Suppressor macrophage (primary cell): ENCODE measurements at places on chromosomes 2 and 18.

DNA sequence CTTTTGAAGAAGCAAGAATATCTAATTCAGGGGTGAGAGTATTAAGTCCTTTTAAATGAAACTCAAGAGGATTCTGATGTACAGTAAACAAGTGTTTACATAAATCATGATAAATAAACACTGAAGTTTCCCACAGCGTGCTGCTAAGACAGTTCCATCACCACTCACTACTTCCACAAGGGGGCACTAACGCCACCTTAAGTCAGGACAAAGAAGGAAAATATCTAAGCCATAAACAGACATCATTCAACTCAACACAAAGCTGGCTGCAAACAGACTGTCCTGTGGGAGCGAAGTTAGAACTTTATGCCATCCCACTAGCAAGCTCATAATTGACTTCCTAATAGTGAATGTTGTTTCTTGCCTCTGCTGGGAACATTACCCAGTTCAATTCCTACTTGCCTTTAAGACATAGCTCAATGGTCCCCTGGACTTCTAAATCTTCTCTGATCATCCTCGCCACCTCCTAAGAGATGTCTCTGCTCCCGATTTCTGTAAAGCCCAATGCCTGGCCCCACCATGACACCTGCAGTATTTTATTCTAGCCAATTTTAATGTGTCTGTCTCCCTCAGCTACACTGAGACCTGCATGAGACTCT, 36.5 kb downstream of the MRPL44 start:
- peak; percentile 77 for DNase-seq

DNA sequence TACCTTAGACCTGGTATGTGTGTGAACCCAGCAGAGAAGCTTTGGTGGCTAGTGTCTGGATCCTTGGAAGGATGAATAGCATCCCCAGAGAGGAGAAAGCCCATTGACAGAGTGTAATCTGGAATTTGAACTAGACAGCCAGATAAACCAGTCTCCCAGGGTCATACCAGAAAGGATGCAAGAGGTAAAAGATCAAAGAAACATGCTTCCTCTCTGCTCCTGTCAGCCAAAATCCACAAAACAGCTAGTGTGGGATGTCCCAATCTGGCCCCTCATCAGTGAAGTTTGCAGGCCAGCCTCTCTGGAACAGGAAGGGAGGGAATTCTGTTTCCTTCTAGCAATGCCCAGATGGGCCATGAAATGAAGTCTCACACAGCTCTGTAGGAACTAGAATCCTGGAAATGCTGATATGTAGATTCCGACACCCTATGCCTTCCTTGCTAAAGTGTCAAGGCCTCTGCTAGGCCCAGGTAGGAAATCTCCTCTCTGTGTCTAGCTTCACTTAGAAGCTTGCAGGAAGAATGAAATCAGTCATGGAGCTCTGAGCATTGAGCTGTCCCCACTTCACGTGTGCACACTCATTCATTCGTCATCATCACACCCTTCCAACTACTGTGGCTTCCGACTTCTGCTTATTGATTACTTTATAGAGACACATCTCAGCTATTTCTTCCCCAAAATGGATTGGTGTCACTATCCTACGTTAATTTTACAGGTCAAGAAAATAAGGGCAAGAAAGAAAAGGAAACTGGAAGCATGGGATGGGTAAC, 38.0 kb downstream of the EVA1A start:
- DNase-seq: no peak

- no peak for DNase-seq
These were observed 42.4 kb downstream of the CACNB4 start for GRCh38 chr2:152056418-152056817.

GRCh38 chr2:241933179-241933911, 63.8 kb downstream of the RTP5 start:
- no peak for DNase-seq

DNA sequence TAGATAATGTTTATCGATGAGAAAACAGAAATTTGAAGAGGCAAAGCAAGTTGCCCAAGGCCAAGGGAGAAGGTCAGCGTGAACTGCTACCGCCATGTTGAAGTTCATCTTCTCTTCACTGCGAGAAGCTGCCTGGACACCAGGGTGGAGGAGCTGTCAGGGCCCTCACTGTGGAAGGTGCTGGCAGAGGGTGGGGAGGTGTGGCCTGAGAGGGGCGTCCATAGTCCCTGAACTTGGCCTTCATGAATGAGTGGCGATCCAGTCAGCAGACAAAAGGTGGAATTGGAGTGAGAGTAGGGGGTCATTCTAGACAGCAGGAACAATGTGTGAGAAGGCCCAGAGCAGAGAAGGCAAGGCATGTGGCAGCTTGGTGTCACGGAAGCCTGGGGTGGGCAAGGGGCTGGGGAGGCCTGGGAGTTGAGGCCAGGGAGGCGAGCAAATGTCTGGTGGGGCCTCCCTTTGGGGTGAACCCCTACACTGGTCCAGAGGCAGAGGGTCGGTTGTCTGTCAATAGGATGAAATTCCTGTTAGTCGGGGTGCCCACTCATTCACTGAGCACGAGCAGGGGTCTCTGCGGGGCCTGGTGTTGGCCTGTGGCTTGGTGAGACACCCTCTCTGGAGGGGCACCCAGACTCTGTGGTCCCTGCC, 33.3 kb upstream of the KCNF1 start:
- DNase-seq: no peak

DNA sequence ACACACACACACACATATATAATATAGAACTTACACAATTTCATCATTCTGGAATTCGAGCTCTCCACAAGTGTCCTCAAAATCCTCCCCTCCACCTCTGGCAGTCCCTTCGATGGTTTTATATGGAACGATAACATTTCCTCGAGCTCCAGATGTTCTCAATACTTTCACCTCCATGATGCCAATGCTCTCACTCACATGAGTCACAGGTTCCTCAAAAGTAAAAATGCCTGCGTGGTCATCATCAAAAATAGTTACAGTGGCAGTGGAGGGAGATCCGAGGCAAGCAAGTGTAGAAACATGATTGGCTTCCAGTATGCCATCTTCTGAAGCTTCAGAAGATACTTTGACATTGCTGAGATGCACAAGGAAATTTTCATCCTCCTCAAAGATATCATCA, 23.5 kb downstream of the SLC8A1 start:
- peak; percentile 60 for DNase-seq

GRCh38 chr2:68687018-68687417, 43.6 kb downstream of the PROKR1 start:
- no peak for DNase-seq

- no peak for DNase-seq
These were observed 83.4 kb upstream of the B3GNT7 start for GRCh38 chr2:231312066-231312465.

DNA sequence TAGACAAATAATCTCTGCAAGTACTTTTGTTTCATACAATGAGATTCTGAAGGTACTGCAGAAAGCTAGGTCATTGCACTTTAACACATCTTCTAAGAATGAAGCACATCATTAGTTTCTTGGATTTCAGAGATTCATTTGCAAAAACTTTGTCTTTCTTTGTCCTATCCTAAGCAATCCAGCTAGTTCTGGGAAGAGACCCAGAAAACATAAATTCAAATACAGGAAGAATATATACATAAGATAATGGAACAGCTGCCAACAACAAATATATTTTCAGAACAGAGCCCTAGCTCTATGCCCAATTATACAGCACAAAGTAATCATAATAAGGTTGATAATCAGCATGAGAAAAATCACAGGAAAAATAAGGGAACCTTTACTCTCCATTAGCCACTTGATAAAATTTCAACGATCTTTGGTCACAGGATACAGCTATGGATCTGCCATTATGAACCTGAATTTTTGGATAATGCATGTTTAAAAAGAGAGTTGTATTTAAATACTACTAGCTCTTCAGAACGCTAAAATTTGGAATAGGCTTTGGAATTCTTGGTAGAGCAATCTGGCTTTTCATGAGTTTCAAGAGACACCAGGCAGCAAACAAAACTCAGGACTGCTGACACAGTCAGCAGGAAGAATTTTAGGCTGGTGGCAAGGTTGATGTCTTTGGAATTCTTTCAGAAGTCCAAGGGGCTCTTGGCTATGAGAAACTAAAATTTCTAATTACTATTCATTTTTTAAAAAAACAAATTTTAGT, 250.4 kb upstream of the SMIM21 start:
- no peak for DNase-seq

- DNase-seq: no peak
These were observed 159.4 kb downstream of the TPO start for GRCh38 chr2:1572638-1573037.

DNA sequence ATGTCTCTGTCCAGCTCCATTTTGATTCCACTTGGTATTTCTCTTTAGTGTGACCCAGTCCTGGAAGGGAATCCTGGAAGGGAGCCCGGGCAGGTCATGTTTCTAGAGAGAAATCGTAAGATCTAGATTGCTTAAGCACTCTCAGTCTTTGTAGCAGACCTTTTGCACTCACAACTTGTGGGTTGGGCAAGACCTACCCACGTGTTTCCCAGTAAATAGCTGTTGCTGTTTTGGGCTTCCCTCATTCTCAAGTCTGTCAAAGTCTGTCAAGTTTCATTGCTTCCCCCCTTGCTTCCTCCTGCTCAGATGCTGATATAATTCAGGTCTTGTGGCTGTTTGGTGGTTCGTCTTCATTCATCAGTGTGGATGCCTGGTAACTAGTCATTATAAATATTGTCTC, 17.4 kb upstream of the NEMP2 start:
- DNase-seq: peak; percentile 70

DNA sequence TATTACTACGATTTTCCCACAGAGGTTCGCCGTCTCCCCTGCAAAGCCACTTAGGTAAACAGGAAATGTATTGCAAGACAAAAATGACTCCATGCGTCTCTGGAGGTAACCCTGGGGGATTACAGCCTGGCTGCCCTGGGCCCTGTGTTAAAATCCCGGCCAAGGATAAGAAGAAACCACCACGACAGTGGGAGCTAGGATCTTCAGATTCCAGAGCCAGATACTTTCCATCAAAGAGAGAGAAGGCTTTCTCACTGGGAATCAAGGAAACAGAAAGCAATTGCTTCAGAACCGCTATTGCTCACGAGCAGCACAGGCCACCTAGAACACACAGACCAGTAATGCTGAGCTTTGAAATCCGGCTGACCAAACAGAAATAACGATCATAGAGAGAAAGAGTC, 97.9 kb upstream of the ZNF516 start:
- DNase-seq: no peak

DNA sequence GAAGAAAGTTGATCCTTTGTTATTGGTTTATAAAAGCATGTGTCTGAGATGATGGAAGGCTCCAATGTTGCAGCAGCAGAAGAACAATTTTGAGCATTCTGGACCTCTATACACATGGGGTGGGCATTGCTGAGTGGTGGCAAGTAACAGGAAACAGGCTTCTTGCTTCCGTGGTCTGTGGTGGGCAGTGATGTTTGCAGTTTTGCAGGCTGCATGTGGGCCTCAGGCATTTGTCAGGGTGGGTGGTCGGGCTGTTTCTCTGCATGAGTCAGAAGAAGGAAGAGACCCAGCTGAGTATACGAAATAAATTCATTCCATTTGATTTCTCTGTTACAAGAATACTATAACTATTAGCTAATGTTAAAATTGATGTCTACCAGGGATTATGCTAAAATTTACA, 239.5 kb upstream of the COL3A1 start:
- no peak for DNase-seq

- no peak for DNase-seq
These were observed 423.2 kb upstream of the NRP2 start for GRCh38 chr2:205259121-205259520.

GRCh38 chr2:168191955-168192785, 55.2 kb downstream of the STK39 start:
- DNase-seq: no peak

- no peak for DNase-seq
These were observed 178.8 kb downstream of the TTC32 start for GRCh38 chr2:19723021-19723420.

GRCh38 chr2:204638471-204639194, 93.4 kb downstream of the PARD3B start:
- DNase-seq: no peak

- no peak for DNase-seq
These were observed 103.6 kb upstream of the RMP24 start for GRCh38 chr18:35868915-35869314.

- DNase-seq: peak; percentile 50
These were observed 1.6 kb upstream of the RTP5 start for GRCh38 chr2:241867776-241868420.

- DNase-seq: no peak
These were observed 93.3 kb downstream of the RNF144A start for GRCh38 chr2:7010391-7011054.

GRCh38 chr2:215621381-215621780, 185.5 kb upstream of the FN1 start:
- no peak for DNase-seq

GRCh38 chr18:10877987-10878386, 271.4 kb downstream of the PIEZO2 start:
- DNase-seq: no peak

GRCh38 chr18:6659963-6660725, 69.4 kb upstream of the ARHGAP28 start:
- no peak for DNase-seq

- peak; percentile 80 for DNase-seq
These were observed 5.0 kb downstream of the RUFY4 start for GRCh38 chr2:218074031-218074430.

DNA sequence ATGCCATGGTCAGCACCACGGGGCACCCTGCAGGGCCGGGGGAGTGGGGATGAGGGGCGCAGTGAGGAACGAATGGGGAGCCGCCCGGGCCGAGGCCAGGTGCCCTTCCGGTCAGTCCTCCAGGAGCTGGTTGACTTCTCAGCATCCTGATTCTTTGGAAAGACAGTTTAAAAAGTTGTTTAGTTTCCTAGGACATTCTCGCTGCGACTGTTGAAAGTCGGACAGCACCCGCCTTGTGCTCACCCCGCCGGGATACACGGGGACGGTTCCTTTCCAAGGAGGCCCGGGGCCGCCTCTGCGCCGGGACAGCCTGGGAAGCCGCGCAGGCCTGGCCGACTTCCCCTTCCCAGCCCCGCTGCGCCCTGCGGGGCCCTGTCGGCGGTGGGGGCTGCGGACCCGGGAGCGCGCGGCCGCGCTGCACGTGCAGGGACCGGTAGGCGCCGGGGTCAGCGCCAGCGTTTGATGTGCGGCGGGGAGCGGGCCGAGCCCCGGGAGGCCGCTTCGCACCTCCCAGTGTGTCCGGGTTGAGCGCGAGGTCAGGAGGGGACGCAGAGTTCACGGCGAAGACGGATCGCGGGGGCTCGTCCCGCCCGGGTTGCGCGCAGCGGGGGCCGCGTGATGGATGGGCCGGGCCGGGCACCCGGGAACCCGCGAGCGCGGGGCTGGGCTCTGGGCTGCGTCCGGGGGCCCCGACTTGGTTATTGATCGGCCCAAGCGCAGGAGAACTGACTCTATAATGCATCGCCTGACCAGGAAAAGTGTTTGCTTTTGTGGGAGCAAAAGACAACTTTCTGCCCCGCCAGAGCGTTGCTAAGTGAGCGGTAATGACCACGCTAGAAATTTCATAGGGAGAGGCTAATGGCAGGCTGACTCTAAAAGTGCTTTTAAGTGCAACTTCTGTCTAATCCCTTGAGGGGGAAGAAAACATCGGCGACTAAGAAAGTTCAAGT, 28.0 kb upstream of the SMIM21 start:
- DNase-seq: peak; percentile 40

GRCh38 chr2:3204031-3204821, 173.4 kb downstream of the EIPR1 start:
- no peak for DNase-seq

- DNase-seq: no peak
These were observed 563.4 kb downstream of the XIRP2 start for GRCh38 chr2:167451496-167452289.
